ENCODE measurements at places on chromosomes 4 and X. TPM values are rescaled to one million over a fixed set of nuclear protein-coding genes. Genes with fewer than 3 reads are reported as not detected.

DNA sequence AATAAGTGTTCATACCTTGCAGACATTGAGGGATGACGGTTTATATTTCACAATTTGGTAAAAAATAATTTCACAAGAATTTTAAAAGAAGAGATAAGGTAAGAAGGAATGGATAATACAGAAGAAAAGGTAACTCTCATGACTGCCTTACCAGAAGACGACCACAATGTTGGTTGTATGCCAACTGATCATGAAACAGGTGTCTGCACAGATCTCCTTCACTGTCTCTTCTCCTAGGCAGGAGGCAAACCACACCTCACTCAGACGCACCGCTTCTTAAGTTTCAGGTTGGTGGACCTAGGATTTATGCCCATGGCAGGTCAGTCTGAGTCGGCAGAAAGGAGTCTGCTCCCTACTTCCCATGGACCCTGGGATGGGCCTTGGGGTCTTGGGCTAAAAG, 177.2 kb downstream of the VSIG4 start:
- DNase-seq: no peak

DNA sequence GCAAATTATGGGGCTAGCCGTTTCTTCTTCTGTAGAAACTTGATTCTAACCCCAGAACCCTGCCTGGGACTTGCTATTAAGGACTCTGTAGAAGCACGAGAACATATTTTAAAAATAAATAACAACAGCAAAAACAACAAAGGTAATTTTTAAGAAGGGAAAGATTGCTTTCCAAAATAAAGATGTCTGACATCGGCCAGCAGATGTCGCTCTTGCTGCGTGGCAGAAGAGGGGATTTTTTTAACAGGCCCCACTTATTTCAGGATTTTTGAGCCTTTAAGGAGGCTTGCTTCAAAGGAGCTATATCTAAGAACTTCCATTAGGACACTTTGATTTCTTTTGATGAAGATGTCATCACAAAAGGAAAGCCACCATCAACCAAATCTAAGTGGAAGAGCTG, 62.8 kb upstream of the EGFL6 start:
- peak; percentile 22 for DNase-seq

GRCh38 chr4:149370785-149371420, 444.7 kb downstream of the IQCM start:
- DNase-seq: peak; percentile 56

GRCh38 chr4:40954088-40954668, 204.4 kb downstream of the NSUN7 start:
- DNase-seq: no peak

The SH3TC1 gene
- 1.8 TPM for total RNA-seq

The CENPC gene
- total RNA-seq: 10.0 TPM

DNA sequence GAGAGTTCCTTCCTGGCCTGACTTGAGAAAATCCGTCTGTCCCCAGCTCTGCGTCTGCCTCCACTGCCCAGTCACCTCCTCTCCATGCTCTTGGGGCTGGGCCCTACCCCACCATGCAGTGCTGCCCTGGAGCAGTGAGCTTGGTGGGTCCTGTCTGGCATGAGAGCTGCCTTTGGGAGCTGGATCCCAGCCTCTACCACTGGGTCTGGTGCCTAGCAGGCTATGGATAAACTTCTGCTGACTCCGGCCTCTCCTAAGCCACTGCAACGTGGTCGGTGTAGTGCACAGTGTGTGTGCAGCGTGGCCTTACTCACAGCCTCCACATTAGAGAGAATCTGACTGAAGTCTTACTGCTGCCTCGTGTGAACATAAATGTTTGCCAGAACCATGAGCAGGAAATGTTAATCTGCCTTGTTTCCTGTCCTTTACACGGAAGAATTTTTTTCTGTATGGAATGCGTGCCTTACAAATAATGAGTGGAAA, 47.6 kb downstream of the HTT start:
- DNase-seq: peak; percentile 25

DNA sequence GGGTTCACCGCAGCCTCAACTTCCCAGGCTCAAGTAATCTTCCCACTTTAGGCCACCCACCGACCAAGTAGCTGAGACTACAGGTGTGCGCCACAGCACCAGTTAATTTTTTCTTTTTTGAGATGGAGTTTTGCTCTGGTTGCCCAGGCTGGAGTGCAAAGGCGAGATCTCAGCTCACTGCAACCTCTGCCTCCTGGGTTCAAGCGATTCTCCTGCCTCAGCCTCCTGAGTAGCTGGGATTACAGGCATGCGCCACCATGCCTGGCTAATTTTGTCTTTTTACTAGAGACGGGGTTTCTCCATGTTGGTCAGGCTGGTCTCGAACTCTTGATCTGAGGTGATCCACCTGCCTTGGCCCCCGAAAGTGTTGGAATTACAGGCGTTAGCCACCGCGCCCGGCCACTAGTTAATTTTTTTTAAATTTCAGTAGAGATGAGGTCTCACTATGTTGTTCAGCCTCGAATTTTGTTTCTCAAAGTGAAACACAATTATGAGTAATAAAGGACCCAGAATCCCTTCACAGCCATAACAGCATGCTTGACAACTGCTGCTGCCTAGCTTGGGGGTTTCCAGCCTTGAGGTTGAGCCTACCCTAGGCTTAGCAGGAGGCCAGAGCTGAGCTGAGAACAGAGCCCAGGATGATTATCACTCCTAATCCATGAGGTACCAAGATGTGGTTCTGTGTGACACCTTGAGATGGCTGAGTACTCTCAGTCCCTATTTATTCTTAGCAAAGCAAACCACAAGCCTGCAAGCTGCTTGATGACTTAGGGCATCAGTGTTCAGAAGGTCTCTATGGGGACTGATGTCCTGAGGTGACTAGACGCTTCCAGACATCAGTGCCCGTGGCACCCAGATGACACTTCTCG, 41.6 kb upstream of the NKRF start:
- no peak for DNase-seq

The MND1 gene
- total RNA-seq: 1.0 TPM

GRCh38 chrX:137278825-137279224, 245.0 kb upstream of the GPR101 start:
- DNase-seq: no peak

The AKAP4 gene
- total RNA-seq: not detected

- peak; percentile 79 for DNase-seq
Measured at GRCh38 chr4:71602289-71602900, 181.5 kb downstream of the GC start.

The SPARCL1 gene
- total RNA-seq: 0.34 TPM

DNA sequence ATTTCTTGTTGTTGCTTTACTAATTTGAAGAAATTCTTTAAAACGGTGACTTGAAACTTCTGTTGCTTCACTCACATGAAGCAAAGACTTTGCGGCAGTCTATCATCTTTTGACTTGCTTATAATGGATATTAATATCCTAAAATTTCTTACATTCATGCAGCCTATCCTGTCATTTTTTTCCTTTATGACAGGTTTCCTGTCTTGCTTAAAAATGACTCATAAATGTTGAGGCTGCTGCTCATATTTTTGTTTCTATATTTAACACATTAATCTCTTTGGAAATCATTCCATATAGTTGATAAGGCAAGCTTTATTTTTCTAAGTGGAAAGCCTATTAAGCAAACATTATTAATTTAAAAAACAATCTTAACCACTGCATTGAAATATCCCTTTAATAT, 176.6 kb upstream of the GALNTL6 start:
- DNase-seq: no peak

The SLC9B1 gene
- 0.36 TPM for total RNA-seq

GRCh38 chrX:124605511-124605910, 259.1 kb downstream of the SH2D1A start:
- DNase-seq: no peak

GRCh38 chr4:73170518-73171198, 87.9 kb downstream of the ANKRD17 start:
- no peak for DNase-seq

The MAGED4B gene
- 150 TPM for total RNA-seq

DNA sequence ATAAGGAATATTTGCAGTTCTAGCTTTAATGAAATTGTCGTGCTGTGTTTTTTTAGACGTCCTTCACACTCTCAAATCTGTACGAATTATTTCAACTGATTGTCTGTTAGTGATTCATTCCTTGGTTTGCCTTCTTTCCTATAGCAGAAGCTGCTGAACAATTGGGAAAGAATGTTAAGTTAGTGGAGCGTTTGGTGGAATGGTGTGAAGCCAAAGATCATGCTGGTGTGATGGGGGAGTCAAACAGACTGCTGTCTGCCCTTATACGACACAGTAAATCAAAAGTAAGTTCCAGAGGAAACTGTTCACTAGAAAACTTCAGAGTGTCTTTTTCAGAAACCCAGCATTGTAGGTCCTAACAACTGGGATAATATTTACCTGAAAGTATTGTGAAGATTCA, 159.9 kb downstream of the RAP1GDS1 start:
- DNase-seq: peak; percentile 92

The GPR143 gene
- total RNA-seq: 1.8 TPM

DNA sequence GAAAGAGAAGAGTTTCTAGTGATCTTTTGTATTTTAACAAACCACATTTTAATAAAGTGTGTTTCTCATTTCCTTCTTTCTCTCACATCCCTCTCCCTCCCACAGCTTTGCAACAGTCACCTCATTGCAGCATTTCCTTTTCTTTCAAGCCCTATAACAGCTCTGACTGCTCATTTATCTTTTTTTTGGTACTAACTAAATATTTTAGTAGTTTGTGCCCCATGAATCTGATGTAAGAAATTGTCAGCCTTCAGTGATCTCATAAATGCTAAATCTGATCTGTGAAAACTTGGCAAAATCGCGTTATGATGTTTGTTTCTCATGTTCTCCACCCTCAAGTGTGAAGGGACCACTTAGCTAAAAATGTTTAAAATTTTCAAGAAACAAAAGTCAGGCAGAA, 258.5 kb upstream of the SLIT2 start:
- DNase-seq: no peak

GRCh38 chr4:1619151-1619672, 64.9 kb downstream of the FAM53A start:
- DNase-seq: no peak

DNA sequence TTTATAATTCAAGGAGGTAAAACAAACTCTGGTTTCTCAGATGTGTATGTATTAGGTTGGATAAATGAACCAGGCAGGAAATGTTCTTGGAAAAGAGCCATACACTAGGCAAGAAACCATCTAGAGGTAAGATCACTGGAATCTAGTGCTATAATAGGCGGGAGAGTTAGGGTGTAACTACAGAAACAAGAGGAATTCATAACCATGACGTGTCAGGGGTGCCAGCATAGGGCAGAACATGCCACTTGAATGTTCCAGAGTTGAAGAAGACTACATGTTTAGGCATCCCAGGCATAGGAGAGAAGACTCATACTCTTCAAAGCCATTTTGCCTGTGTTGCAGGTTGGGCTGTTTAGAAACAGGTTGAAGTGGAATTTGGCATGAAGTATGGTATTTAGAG, 198.7 kb downstream of the CCNG2 start:
- DNase-seq: no peak

The MAGEA9B gene
- not detected for total RNA-seq

GRCh38 chr4:95263391-95263790, 285.4 kb downstream of the UNC5C start:
- DNase-seq: no peak

DNA sequence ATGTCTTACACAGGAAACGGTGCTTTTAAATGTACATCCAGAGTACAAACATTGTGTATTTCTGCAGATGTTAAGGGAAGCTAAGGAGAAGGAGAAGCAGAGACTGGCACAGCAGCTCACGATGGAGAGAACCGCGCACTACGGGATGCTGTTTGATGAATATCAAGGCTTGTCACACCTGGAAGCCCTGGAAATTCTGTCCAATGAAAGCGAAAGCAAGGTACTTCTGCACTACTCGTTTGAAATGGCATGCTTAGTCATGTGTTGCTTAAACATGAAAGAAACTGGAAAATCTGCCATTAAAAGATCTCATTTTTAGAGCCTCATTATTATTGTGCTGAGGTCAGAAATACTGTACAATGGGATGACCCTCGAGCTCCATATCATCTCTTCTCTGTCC, 47.2 kb downstream of the FAM114A1 start:
- DNase-seq: no peak

GRCh38 chrX:20372533-20372932, 105.8 kb upstream of the RPS6KA3 start:
- peak; percentile 38 for DNase-seq

The CCDC149 gene
- 10.2 TPM for total RNA-seq
